NCI-H510A (cell line): ENCODE measurements at places on chromosomes 7 and 10.
A peak's percentile ranks its signal among the peaks of the same experiment; 100 is the strongest.

GRCh38 chr10:132565516-132566209 lies 28.1 kb downstream of the INPP5A start:
- no peak for DNase-seq

- no peak for DNase-seq
Observed at GRCh38 chr7:129657363-129657762, 45.8 kb downstream of the NRF1 start.

DNA sequence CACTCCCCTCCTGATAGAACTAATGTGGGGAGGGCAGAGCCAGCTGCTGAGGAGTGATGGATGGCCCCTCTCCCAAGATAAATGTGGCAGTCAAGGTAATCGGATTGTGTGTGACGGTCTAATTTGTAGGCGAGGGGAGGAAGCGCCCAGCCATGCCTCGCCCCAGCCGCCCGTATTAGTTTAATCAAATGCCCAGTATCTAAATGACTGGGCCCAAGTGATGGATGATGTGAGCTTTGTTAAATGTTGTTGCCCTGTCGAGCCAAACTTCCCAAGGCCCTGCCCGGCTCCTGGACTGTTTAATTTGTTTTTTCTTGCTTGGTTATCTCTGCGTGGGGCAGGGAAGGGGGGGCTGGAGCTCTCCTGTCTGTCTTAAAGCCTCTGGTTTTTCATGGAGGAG lies 88.4 kb upstream of the PPIF start:
- DNase-seq: no peak

DNA sequence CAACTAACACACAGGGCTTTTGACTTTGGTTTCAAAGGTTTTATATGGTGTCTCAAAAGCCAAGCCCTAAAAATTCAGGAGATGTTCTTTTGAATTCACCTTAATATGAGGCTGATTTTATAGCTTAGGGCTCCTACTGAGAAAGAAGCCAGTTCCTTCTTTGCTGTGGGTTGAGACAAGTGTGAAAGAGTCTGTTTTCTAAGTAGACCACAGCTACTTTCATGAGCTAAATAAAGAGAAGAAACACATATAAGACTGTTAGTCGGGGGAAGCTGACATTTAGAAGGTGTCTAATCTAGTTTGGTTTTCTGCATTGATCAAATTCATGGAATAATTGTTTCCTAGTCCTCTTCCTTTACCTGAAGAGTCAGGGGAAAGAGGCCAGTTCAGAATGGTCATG lies 332.1 kb upstream of the CELF2 start:
- DNase-seq: no peak

DNA sequence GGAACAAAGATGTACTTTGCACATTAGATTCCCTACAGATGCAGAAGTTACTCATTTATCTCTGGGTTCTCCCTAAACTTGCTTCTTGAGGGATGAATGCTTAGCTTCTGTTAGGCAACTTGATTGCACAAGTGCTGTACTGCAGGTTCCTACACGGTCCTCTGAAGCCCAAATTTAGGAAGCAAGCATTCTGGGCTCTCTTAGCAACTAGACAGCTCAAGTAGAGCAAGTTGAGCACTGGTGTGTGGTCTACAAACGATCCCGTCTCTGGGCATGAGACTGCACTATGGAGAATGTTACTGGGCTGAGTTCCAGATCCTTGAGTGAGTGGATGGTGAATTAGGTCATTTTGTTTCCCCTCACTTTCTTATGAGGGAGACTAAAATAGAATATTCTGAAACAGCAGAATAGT lies 14.3 kb downstream of the SEMA3D start:
- no peak for DNase-seq

GRCh38 chr7:73567846-73568685 lies 10.3 kb downstream of the TBL2 start:
- DNase-seq: no peak

GRCh38 chr10:73759512-73760115 lies 15.4 kb downstream of the SEC24C start:
- DNase-seq: peak; percentile 82

- DNase-seq: no peak
Observed at GRCh38 chr7:79317728-79318127, 135.7 kb downstream of the MAGI2 start.

DNA sequence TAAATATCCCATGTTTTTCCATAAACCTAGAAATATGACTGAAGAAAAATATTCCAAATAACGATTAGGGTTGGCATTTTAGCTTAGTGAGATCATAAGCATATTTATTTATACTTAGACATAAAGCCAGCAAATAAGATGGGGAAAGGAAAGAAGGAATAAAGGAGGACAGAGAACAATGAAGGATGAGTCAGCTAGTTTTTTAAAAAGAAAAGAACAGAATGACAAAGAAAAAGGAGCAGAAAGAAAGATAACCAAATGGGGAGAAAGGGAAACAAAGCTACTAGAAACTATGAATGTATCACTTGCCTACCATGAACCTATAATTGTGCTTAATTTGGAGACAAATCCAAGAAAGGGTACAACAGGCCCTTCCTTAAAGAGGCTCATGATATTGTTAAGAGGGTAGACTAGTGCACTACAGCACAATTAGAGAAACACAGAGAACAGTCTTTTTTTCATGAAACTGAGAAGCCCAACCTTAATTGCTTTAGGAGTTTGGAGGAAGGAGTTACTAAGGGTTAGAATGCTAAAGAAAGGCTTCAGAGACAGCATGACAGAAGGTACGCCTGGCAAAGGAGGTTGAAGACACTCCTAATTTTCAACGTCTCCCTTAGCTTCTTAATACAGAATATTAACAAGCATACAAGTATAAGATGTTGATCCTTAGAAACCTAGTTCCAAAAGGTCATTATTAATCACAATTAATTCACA lies 23.9 kb downstream of the HERPUD2 start:
- DNase-seq: no peak

GRCh38 chr10:64175271-64175962 lies 654.2 kb downstream of the REEP3 start:
- DNase-seq: no peak

- DNase-seq: no peak
Observed at GRCh38 chr7:105289704-105290103, 99.0 kb downstream of the SRPK2 start.
